NCI-H2081 treated with DMSO at 0.1 percent for 48 hours (cell line): ENCODE measurements at places on chromosomes 3 and 15.

- DNase-seq, result no peak
These were observed 8.5 kb upstream of the CTXND1 start for GRCh38 chr15:80260551-80260950.

GRCh38 chr15:40340038-40340739 lies 550 bp downstream of the CCDC9B start:
- DNase-seq, result no peak

GRCh38 chr3:43171748-43172147 lies 65.9 kb upstream of the POMGNT2 start:
- DNase-seq, result no peak

DNA sequence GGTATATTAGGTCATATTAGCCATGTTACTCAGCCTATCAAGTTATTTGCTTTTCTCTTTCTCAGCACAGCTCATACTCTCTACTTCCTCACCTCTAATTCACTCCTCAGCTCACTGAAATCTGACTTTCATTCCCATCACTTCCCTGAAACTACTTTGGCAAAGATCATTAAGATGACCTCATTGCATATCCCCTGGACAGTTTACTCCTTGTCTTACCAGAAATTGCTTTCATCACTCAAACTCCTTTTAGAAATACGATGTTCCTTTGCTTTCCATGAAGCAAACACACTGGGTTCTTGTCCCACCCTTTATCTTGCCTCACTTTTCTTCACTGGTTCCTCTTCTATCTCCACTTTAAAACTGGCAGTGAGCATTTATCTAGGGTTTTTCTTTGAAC lies 354.4 kb downstream of the TUSC7 start:
- no peak for DNase-seq

GRCh38 chr3:111691293-111691909 lies 96.3 kb upstream of the ZBED2 start:
- peak; percentile 29 for DNase-seq
